GM23338 (cell line): ENCODE measurements at places on chromosomes 4 and X. TPM values are rescaled to one million over a fixed set of nuclear protein-coding genes. Genes with fewer than 3 reads are reported as not detected.

- no peaks in the 10 kb centered on the region for H3K36me3 ChIP-seq
- no peaks in the 10 kb centered on the region for H3K27me3 ChIP-seq
- DNase-seq = no peak
- no peak overlapping the region for H3K27ac ChIP-seq
These were observed 44.6 kb downstream of the C4orf50 start for GRCh38 chr4:5973486-5974220.

- peaks cover 26% of the 10 kb centered on the region for H3K4me1 ChIP-seq
- H3K27ac ChIP-seq = no peak overlapping the region
- H3K27me3 ChIP-seq = peaks cover 67% of the 10 kb centered on the region
- DNase-seq = peak; percentile 45
- no peaks in the 10 kb centered on the region for H3K36me3 ChIP-seq
- H3K4me3 ChIP-seq = peak overlapping the region; percentile 58
These were observed 790 bp upstream of the HHIP start for GRCh38 chr4:144645102-144645630.

DNA sequence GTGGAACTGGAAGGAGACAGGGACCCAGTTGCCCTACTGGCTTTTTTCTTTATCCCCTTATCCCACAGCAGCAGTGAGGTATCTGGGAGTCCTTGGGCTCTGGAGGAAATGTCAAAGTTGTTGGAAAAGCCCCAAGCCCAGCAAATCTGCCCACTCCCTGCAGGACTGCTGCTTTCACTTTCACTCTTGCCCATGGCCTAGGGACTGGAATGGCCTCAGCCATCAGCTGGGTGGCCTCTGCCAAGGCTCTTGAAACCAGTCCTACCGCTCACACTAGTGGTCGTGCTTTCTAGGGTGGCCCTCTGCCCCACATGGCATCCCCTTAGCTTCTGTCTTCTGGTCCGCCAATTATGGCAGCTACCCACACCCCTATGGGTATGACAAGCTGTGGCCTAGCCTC is 9.7 kb upstream of the RHOXF1 start:
- H3K36me3 ChIP-seq = no peaks in the 10 kb centered on the region
- H3K27me3 ChIP-seq = no peaks in the 10 kb centered on the region
- no peak for DNase-seq
- H3K27ac ChIP-seq = no peak overlapping the region

The CLTRN gene
- 1.7 TPM in 2 replicates for total RNA-seq

DNA sequence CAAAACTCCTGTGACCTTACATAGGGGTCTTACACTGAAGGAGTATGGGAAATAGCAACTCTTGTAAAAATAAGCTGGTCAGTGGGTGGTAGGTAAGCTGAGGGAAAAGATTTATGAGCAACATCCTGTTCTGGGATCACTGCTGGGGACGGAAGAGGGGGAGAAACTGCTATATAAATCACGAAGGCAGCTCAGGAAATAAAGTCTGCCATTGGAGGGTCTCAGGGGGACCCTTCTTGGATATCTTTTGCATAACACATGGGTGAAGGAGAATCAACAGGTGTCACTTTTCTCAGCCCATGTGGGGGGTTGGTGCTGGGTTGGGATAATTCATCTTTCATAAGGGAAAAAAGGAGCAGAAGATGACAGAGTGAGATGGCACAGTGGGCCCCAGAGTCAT is 33.7 kb downstream of the AFF1 start:
- H3K27ac ChIP-seq = no peak overlapping the region; the same call in 1 of the 2 replicates
- H3K36me3 ChIP-seq = no peaks in the 10 kb centered on the region
- peaks cover 69% of the 10 kb centered on the region for H3K4me1 ChIP-seq
- no peaks in the 10 kb centered on the region for H3K27me3 ChIP-seq
- H3K4me3 ChIP-seq = no peak overlapping the region

GRCh38 chr4:2754848-2755819 is 1.0 kb downstream of the TNIP2 start:
- no peaks in the 10 kb centered on the region for H3K27me3 ChIP-seq
- H3K4me1 ChIP-seq = peaks cover 6% of the 10 kb centered on the region; the same call in 1 of the 2 replicates
- no peaks in the 10 kb centered on the region for H3K36me3 ChIP-seq
- DNase-seq = no peak
- peak overlapping the region; percentile 60 for H3K4me3 ChIP-seq

DNA sequence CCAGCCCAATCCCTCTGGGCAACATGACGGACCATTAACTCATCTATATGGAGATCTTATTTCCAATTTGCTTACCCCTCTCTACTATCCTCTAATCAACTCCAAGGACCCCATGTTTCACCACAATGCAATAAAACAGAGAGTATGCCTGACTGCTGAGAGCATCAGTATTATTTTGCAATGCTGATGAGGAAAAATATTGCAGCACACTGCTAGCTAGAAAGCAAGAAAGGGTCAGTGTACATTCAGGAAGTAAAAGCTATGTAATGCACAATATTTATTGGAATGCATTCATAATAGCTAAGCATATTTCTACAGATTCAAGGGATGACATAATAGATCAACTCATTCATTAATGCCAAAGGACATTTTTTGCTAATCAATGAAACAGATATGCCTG is 33.2 kb downstream of the ARAP2 start:
- no peak for DNase-seq
- no peaks in the 10 kb centered on the region for H3K27me3 ChIP-seq
- no peaks in the 10 kb centered on the region for H3K36me3 ChIP-seq
- H3K4me1 ChIP-seq = peaks cover 14% of the 10 kb centered on the region
- H3K27ac ChIP-seq = no peak overlapping the region

The NHS gene
- total RNA-seq = 5.6 and 8.2 TPM in 2 replicates

DNA sequence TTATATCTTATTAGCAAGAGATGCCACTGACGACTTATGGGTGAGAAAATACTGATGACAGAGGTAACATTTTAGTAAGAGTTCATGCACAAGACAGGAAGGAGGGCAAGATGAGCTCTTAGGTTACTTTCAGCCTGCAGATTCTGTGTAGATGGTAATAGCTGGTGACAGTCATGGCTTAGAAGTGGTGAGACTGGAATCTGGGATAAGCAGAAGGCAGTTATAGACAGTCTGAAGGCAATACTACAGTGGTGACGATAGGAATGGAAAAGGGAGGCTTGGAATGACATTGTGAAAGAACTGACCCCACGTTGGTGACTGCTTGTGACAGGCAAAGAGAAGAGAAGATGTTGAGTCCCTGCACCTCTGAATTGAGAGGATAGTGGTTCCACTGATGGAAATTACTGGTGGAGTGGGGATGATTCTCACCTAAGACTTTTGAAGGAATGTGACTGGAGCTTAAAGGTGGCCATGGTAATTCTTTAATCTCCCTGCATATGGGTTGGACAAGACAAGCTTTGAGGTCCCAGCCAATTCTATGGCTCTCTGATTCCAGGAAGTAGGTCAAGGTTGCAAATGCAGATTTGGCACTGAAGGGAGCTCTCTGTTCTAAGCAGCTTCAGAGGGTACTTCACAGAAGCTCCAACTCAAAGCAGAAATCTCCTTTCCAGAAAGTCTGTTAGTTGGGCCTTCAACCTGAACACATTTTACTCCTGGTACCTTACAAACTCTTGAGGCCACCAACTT is 99.7 kb downstream of the RASL11B start:
- DNase-seq = no peak
- no peaks in the 10 kb centered on the region for H3K36me3 ChIP-seq
- no peak overlapping the region for H3K4me3 ChIP-seq
- H3K27me3 ChIP-seq = no peaks in the 10 kb centered on the region

DNA sequence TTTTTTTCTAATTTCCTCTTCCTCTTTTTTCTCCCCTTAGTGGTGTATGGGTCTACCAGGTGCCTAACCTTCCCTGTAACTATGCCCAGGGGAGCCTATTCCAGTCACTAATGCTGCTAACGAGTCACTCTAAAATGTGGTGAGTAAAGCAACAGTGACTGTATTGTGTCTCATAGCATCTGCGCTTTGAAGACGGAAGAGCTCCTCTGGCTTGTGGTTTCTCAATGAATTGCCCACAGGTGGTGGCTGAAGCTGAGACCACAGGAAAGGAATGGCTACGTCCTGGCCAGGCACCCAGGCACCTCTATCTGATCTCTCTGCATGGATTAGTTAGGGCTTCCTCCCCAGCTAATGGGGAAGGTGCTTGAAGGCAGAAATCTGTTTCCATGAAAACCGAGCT is 763.5 kb upstream of the FRG1 start:
- DNase-seq = no peak
- no peak overlapping the region for H3K4me3 ChIP-seq
- no peaks in the 10 kb centered on the region for H3K27me3 ChIP-seq
- peaks cover 9% of the 10 kb centered on the region for H3K4me1 ChIP-seq

DNA sequence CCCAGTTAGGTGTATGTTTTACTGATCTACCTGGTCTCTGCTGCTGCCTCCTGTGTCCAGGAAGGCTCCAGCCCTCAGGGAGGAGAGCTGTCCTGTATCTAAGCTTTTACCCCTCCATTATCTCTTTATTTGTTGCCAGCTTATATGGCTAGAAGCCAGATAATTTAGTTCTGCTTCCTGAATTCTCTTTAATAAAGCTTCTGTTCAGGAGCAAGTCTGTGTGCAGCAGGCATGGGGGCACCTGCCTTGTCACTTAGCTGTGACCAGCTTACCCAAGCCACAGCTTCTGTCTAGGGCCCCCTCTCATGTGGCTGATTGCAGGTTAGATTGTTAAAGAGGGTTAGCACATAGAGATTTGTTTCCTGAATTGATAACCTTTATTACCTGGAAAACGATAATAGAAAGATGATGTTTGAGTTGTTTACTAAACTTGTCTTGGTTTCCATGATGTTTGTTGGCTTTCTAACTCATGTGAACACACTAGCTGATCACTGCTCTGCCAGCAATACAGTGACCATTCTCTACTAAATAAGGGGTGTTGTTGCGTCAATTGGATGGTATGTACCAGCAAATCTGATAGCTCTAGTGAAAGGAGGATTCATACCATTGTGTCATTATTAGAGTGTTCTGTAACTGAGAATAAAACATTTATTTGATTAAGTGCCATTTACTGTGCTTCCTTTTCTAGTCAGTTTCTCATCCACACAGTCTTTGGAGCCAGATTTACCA is 189.8 kb upstream of the ANK2 start:
- peak overlapping the region; percentile 85 for H3K27ac ChIP-seq
- no peak overlapping the region for H3K4me3 ChIP-seq
- DNase-seq = no peak
- no peaks in the 10 kb centered on the region for H3K36me3 ChIP-seq
